ENCODE measurements at places on chromosomes 5 and 9.

DNA sequence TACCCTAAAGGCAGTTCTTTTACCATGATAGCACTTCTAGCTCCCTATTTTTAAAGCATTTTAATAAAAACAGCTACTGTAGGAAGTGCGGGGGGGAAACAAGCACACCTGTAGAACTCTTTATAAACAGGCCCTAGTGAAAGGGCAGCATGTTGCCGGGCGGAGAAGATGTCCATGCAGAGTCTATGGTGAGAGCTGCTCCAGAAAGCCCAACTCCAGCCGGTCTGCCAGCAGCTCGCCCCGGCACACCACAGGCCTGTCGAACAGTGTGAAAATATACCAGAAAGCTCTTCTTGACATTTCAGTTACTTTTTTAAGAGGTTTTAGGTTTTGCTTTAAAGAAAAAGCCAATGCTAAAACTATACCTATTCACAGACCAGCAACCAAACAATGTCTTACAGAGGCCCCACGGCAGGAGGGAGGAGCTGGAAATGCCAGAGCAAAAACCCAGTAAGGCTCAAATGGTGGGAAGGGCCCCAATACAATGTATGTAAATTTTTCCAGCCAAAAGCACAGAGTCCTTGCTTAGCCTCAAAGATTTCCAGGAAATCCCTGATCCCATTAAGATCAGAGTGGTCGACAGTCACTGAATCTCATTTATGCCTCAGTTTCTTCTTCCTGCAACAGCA lies 121.2 kb downstream of the SAXO1 start:
- DNase-seq, result no peak

DNA sequence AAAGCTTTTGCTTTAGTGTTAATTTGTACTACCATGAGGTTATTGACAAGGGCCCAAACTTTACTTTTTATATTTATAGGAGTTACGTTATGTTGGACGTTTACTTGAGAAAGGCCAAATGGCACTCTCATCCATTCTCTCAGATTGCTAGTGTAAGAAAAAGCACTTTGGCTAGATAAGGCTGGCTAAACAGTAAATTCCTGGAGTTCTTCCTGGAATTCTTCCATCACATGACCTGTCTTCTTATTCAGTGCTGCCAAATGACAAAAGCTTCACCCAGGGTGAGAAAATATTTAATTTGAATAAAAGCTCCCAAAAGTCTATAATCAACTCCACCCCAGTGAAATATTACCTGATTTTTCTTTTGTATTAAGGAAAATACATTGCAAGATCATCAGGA lies 1568.9 kb upstream of the ACO1 start:
- DNase-seq, result no peak

DNA sequence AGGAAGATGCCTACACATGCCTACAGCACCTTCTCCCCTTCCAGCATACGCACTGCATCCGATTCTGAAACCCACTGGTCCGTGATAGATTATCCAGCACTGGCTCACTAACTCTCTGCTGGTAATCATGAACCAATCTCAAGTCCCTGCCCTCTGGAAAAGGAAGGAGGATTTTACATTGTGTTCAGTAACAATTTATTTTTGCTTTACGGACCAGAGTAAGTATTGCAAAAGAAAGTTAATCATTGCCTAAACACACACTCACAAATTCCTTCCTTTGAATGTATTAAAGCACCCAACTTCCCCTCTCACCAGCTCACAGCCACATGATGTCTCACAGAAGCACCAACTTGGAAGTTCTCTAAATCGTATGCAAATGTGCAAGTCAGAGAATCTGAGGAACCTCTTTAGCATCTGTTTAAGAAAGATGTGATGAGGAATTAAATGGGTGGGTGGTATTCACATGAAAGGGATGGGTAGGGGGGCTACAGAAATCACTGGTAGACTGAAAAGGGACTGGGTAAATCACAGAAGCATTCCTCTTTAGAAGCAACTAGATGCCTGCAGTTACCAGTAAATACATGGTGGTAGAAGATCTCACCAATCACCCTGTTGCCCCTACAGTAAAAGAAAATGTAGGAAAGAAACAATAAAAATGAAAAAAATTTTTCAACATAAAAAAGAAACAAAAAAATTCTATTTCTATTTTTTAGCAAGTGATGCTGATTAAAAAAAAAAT lies 8.4 kb downstream of the GNAQ start:
- DNase-seq, result no peak

GRCh38 chr5:62208218-62208852 lies 97.7 kb upstream of the KIF2A start:
- DNase-seq, result no peak

GRCh38 chr5:37722236-37723161 lies 117.3 kb downstream of the GDNF start:
- no peak for DNase-seq

GRCh38 chr9:75855509-75855908 lies 35.0 kb upstream of the PCSK5 start:
- DNase-seq, result no peak

- no peak for DNase-seq
Observed at GRCh38 chr5:122421374-122422079, 109.5 kb downstream of the SNCAIP start.

DNA sequence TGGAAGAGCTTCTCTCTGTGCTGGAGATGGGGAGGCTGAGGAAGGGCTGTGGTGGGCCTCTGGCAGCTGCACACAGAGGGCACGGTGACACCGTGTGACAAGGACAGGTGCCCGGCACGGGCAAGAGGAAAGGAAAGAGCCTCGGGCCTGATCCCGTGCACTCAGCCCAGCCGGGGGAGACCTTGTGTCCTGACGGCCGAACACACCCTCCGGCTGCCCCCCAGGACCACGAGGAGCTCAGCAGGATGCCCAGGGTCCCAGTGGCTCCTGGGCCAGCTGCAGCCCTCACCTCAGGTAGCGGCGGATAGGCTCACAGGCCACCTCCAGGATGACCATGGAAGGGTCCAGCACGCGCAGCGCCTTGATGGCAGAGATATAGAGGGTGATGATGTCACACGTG lies 5.5 kb downstream of the ANAPC2 start:
- no peak for DNase-seq

DNA sequence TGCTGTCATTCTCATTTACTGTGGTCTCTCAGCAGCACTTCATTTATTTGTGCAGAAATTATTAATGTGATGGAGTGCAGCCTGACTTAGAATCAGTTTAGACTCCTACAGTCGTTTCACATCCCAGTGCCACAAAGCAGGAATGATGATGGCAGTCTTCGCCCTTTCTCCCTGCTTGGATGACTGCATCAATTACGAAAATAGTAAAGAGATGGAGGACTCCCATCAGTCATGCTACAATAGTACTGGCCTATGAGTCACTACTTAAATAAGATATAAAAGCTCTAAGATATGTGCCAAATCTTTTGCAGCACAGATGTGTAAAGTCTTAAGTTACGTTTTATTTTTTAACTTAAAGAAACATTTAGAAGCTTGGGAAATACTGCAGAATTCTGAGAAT lies 263.9 kb downstream of the CHSY3 start:
- DNase-seq, result no peak

GRCh38 chr9:127796225-127796813 lies 6.4 kb upstream of the FPGS start:
- DNase-seq, result no peak

DNA sequence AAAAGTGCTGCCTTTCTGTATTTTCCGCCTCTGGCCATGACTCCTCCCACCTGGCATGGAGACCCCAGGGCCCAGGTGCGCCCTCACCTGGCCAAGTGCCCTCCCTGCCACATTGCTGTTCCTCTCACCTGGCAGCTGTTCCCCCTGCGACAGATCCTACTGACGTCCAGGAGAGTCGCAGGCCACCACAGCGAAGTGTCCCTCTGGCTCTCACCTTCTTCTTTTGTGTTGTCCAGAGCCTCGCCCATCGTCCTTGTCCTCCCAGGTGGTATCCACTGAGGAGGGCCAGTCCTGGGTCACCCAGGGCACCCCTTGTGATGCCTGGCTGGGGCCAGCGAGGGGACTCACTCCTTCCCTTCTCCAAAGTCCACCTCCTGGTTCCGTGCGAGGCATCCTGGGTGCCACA lies 2.6 kb downstream of the NKD2 start:
- DNase-seq, result no peak

GRCh38 chr5:80251636-80252035 lies 4.2 kb downstream of the SERINC5 start:
- DNase-seq, result no peak

DNA sequence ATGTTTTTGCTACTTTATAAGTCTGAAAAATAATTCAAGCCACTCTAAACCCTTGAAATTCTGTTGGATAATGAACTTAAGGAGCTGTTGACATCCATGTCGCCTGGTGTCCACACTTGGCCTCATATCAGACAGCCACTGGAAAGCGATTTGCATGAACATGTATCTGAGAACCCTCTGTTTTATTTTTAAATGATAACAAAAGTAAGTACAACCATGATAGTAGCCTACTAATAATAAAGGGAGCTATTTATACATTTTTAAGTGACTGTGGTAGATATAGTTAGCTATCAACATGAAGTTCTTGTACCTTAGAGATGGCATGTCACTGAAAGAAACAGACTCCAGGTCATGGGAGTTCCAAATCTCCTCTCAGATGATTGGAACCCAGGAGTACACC lies 53.3 kb downstream of the PLCXD3 start:
- no peak for DNase-seq

GRCh38 chr5:33558489-33558888 lies 117.7 kb downstream of the TARS1 start:
- DNase-seq, result no peak

Data from stimulated activated CD4-positive, alpha-beta T cell treated with anti-CD3 and anti-CD28 coated beads, Interleukin-1b, Interleukin-23, amount 100 ng/mL, for 1 hour (primary cell).